ENCODE measurements at places on chromosomes 5 and 9.

GRCh38 chr5:1745123-1745795, 54.4 kb downstream of the MRPL36 start:
- DNase-seq, result no peak

- DNase-seq, result no peak
Measured at GRCh38 chr5:179312557-179313235, 32.6 kb downstream of the ADAMTS2 start.

- peak; percentile 98 for DNase-seq
Measured at GRCh38 chr9:79221084-79221483, 350.7 kb upstream of the TLE4 start.

DNA sequence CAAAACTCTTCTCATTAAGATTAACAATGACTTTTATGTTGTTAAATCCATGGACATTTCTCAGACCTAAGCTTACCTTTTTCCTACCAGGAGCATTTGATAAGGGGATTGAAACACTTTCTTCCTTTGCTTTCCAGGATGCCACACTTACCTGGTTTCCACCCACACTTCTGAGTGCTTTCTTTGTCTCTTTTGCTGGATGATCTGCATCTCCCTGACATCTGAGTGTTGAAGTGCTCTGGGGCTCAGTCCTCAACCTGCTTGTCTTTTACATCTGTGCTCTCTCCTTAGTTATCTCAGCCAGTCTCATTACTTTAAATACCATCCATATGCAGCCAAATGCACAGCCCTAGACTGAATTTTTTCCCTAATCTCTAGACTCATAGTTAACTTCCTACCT, 22.9 kb upstream of the GRIA1 start:
- no peak for DNase-seq

GRCh38 chr5:145189746-145190145, 645.4 kb downstream of the PRELID2 start:
- no peak for DNase-seq

- peak; percentile 39 for DNase-seq
Measured at GRCh38 chr5:146877783-146878475, 628 bp downstream of the PPP2R2B start.

GRCh38 chr5:68356623-68357022, 141.1 kb downstream of the PIK3R1 start:
- DNase-seq, result no peak

GRCh38 chr5:136062366-136063274, 33.8 kb downstream of the TGFBI start:
- peak; percentile 54 for DNase-seq

GRCh38 chr5:1497795-1498622, 25.8 kb downstream of the LPCAT1 start:
- no peak for DNase-seq

DNA sequence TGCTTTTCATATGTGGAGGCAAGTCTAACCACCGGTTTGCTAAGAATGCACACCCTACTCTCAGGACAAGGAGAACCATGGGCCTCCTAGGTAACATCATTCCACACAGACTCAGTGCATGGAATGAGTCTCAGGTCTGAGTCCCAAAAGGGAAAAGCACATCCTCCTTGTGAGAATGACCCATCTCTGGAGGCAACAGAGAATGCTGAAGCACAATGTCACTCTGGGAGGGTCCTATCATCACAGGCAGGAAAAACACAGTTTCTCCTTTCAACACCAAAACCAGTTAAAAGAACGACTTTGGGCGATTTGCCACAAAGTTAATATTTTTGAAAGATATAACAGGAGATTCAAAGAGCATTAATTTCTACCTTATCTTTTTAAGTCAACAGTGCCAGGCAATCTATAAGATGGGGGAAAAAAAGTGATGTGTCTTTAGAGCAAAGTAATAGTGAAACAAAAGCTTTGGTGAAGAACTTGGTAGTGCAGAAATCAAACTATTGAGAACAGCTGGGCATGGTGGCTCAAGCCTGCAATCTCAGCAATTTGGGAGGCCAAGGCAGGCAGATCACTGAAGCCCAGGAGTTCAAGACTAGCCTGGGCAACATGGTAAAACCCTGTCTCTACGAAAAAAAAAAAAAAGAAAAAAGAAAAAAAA, 97.3 kb downstream of the OXCT1 start:
- no peak for DNase-seq

- DNase-seq, result peak; percentile 33
Measured at GRCh38 chr5:60260658-60261057, 367.1 kb upstream of the PDE4D start.

GRCh38 chr9:89218040-89218928, 39.7 kb upstream of the SHC3 start:
- DNase-seq, result no peak

- no peak for DNase-seq
Measured at GRCh38 chr5:133086366-133086875, 34.6 kb downstream of the HSPA4 start.

GRCh38 chr9:108579757-108580439, 275.9 kb downstream of the ACTL7B start:
- peak; percentile 88 for DNase-seq

GRCh38 chr5:157855404-157855994, 3.4 kb downstream of the CLINT1 start:
- peak; percentile 59 for DNase-seq

- DNase-seq, result no peak
Measured at GRCh38 chr9:28938981-28939380, 1365.7 kb upstream of the C9orf72 start.

DNA sequence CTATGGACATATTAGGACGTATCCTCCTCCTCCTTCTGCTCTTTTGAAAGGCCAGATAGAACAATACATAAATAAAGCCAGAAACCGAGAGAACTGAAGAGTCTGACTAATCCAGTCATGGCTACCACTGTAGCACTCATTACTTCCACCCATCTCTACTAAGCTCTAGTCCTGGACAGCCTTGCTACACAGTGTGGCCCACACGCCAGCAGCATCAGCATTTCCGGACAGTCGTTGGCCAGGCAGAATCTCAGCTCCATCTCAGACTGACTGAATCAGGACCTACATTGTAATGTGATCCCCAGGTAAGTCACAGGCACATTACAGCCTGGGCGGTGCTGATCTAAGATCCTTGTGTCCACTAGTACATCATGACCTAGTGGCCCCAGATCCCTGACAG, 182.9 kb downstream of the DRD1 start:
- no peak for DNase-seq

GRCh38 chr9:12631866-12632265, 61.3 kb upstream of the TYRP1 start:
- no peak for DNase-seq
